ENCODE measurements at places on chromosomes 7 and 10.

DNA sequence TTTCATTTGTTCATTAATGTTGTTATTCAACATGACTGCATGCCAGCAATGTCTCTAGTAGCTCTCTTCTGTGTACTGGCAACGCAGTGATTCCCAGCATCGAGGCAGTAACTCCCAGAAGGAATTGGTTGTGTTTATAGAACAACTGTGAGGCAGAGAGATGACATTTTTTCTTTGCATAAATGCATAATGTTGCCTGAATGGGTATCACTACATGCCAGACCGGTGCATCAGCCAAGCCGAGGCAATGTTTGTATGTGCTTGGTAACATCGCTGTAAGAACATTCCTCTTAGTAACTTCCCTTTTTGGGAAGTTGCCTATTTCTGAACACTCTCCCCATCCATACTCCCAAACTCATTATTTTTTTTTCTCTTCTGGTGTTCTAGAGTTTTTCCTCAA, 182.9 kb downstream of the HTR7 start:
- no peak for DNase-seq

DNA sequence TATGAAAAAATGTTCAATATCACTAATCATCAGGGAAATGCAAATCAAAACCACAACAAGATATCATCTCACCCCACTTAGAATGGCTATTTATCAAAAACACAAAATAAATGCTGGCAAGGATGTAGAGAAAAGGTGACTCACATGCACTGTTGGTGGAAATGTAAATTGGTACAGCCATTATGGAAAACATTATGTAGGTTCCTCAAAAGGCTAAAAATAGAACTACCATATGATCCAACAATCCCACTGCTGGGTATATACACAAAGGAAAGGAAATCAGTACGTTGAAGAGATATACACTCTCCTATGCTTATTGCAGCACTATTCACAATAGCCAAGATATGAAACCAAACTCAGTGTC, 50.2 kb downstream of the CDK1 start:
- no peak for DNase-seq

DNA sequence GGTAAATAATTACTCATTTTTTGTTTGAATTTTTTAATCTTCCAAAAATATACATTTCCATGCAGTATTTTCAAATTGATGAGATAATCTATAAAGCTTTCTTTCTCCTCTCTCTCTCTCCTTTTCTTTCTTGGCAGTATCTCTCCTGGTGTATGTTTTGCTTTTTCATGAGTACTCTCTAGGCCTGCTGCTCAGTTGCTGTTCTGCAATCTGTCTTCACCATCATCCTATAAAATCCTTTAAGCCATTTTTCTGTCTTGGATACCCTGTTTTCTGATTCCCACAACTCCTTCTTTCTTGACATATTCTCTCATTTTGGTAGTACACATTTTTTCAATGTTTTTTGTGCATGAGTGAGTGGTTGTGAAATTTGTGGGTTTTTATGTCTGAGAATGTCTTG, 1558.1 kb upstream of the LRRTM3 start:
- no peak for DNase-seq

DNA sequence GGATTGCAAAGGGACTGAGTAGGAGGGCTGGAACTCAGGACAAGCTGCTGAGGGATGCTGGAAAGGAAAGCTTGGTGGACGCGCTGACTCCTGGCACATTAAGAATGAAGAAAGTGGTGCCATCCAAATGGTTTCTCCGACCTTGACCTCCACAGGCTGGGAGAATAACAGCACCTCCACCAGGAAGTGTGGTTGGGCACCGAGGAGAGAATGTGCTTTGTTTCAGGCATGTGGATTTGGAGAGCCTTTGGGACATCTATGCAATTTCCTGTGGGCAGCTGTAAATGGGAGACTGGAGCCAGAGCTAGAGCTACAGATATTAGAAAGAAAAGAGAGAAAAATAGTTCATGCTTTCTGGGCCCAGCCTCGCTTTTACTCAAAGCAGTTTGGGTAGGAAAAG, 29.8 kb upstream of the HABP2 start:
- no peak for DNase-seq

DNA sequence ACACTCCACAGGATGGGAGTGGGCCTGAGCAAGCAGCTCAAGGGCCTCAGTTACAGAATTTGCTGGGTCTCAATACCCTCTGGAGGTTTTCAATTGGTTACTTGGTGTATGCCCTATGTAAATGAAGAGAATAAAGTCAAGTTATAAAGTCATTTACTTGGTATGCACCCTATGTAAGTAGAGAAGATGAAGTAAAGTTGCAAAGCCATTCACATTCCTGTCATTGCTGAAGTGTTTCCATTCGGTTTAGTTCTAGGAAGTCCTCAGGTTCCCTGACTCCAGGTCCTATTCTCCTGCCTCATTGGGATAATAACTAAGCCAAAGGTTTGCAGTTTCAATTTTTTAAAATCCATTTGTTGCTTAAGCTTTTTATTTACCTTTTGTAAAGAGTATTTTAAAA, 272.6 kb upstream of the NPSR1 start:
- no peak for DNase-seq

GRCh38 chr7:114214466-114214865, 200.1 kb upstream of the FOXP2 start:
- no peak for DNase-seq

DNA sequence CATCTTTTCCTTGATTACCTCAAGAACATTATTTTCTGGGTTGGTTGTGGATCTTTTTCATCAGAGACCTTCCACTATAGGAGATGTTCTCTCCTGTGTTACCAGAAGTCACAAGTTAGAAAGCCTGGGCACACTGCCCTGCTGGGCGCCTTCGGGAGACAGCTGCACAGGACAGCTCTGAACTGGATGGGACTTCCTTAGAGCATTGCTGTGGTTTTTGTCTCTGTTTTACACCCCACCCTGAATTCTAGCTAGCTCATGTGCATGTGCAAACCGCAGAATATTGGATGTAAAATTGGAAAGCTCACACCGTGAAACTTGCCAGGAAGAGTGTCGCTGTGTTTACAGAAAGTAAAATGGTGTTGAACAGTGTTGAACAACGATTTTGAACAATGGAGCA, 54.4 kb upstream of the SEC61G start:
- no peak for DNase-seq

DNA sequence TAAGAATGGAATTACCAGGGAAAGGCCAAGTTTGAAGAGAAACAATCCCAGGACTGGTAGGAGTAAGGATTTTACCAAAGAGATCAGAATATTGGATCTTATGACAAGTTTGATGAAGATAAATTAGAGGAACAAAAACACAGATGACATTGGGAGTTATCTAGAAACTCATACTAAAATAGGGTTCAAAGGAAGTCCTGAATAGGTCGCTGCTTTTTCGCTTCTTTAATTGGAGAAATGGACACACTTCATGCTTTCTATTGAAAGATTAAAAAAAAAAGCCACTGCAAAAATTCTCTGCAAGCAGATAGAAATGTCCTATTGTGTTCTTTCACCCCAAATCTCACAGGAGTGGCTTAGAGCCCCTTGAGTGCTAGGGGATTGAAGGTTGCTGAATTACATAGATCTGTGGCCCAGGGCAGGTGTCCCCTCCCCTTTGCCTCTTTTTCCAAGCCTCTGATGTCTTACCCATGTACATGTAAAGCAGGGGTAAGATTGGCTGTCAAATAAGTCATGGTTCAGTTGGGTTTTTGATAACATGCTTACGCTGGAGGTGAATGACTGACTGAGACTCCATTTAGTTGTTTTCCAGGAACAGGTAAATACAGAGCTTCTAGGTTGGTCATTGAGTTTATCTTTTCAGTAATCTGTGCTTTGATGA, 152.0 kb downstream of the OR13A1 start:
- no peak for DNase-seq

DNA sequence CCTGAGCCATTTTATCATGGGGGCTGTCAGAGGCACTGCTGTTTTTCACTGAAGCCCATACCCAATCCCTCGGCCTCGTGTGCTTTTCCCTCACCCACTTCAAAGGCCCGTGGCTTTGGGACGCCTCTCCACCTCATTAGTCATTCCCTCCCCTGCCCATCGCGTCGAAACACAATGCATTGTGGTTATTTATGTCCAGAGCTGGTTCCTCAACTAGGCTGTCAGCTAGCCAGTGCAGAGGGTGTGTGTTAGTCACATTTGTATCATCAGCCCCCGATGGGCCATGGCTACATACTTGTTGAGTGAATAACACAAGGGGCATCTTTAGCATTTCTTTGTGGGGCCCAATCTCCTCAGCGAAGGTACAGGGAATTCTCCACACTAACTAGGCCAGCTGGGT, 3.8 kb upstream of the CRCP start:
- no peak for DNase-seq
